ENCODE measurements at places on chromosomes 13 and 19.

GRCh38 chr13:79749984-79750551, 269.1 kb downstream of the NDFIP2 start:
- DNase-seq = peak; percentile 30

DNA sequence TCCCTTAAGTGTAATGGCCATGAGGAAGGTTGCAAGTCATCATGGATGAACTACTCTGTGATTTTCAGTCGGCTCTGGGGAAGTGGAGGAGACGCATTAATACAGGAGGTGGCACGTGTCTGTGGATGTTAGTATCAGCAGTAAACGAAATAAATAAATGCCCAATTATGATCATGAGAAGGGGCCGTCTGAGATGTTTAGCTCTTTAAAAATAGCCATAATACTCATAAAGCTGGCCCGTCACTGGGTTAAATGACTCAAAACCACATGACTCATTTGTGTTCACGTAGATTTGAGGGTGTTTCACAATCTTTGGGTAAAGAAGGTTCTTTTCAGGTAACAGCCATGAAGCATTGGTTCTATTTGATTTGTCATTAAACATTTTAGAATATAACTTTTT, 620.6 kb downstream of the GPC6 start:
- no peak for DNase-seq

- no peak for DNase-seq
Observed at GRCh38 chr13:30373727-30374126, 48.6 kb upstream of the UBE2L5 start.

DNA sequence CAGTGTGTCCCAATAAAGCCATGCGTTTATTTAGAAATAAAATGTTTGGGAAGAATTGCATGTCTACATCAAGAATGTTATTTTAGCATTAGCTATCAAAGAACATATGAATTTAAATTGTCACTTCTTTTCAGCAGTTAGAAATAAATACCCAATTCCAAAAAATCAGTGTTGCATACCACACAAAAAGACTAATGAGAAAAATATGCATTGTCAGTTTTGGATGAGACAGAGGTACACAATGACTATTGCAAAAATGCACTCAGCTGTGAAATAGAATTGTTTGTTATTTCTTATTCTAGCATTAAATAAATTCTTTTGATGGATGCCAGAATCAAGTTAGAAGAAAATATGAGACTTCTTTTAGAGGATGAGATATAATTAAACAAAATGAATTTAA, 833.9 kb downstream of the SLITRK1 start:
- DNase-seq = no peak

- DNase-seq = no peak
Observed at GRCh38 chr19:36986131-36986530, 70.0 kb downstream of the ZNF568 start.

DNA sequence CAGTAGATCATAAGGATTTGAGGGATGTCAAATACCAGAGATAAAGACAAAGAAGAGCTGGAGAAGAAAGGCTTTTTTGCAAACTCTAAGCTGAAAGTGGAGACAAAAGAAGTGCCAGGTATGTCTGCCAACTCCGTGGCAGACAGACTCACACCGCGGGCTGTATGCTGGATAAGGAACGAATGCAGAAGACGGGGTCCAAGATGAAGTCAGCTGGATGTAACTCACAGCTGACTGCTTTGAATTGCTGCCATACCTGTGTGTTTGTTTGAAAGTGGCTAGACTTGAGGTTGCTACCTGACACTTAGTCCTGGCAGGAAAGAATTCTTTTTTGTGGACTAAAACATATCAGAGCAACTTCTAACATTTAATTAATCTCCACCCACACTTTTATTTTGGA, 398.8 kb downstream of the DLEU7 start:
- no peak for DNase-seq

DNA sequence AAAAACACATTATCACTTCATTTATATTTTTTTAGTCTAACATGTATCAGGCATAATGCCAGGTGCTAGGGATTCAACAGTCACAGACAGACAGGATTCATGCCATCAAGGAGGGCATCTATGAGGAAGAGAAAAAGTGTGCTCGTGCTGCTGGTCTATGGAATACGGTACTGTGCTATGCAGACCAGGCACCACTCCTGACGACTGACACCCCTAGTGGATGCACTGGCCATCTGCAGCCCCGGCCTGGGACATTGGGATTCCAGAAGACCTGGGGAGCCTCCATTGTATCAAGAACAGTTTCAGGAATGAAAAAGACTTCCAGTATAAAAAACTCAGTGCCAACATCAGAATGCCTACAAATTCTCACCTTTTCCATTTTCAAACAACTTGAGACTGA, 94.0 kb downstream of the KLF12 start:
- peak; percentile 87 for DNase-seq

DNA sequence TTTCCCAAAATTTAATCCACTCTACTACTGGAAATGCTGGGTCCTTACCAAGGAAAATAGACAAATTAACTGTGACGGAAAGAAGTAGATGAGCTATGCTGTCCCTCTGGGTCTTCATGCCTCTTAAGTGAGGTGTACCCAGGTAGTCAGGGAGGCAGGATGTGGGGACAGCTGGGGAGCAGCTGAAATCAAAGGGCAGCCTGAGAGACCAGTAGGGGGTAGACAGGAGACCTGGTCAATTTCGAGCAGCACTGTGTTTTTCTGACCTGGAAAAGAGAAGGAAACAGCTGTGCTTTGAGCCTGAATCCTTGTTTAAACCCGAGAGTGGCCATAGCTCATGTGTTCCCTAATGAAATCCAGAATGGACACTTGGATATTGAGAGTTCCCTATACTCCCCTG, 587.3 kb downstream of the EFNB2 start:
- no peak for DNase-seq

GRCh38 chr13:24083141-24083540, 77.4 kb upstream of the SPATA13 start:
- no peak for DNase-seq

GRCh38 chr13:108426893-108427292, 157.4 kb downstream of the TNFSF13B start:
- no peak for DNase-seq

- peak; percentile 96 for DNase-seq
Observed at GRCh38 chr19:50204811-50205675, 1.6 kb downstream of the MYH14 start.

- DNase-seq = no peak
Observed at GRCh38 chr19:29662604-29663404, 2.5 kb upstream of the PLEKHF1 start.

DNA sequence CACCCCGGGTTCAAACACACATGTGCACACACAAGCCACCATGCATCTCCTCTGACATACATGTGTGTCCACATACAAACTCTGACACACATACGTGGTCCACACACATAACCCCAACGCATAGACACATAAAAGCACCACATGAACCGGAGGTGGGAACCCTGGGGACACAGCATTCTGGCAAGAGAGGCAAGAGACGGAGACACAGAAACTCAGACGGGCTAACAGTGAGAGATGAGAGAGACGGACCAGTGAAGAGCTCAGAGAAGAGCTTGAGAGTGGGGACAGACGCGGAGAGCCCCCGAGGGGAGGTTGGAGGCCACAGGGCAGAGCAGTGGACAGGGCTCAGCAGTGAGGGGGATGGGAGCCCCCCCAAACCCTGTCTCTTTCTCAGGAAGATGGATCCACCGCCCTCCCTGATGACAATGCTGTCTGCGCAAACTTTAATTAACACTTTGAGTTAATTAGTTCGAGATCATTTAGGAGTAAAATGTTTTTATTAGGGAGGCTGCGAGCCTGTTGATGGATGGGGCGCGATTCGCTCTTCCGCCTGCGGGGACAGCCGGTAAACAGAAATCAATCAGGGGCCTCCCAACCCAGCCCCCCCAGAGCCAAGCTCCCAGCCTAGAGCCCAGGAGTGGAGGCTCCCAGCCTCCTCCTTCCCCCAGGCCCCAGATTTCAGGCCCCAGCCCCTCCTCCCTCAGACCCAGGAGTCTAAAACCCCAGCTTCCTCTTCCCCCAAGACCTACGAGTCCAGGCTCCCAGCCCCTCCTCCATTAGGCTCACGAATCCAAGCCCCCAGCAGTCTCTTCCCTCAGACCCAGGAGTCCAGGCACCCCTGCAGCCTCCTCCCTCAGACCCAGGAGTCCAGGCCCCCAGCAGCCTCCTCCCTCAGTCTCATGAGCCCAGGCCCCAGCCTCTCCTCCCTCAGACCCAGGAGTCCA, 9.5 kb upstream of the ERFL start:
- no peak for DNase-seq

GRCh38 chr19:57192993-57193392, 1.7 kb downstream of the ZNF264 start:
- no peak for DNase-seq

DNA sequence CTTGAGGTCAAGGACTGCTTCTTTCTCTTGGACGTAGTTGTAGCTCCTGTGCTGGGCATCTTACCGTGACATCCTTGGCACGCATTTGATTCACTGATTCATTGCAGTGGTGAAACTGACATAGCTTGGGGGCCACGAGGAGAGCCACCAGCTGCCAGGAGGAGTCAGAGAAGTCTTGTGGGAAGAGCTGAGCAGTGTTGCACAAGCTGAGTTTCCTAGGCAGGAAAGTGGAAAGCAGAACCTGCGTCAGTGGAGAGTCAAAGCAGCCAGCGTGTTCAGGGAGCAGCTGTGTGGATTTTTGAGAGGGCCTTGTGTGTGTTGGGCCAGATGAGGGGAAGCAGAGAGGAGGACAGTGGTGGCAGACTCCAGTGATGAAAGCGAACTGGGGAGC, 5.3 kb upstream of the GPR183 start:
- no peak for DNase-seq

- DNase-seq = no peak
Observed at GRCh38 chr13:60369242-60369641, 27.8 kb upstream of the TDRD3 start.

DNA sequence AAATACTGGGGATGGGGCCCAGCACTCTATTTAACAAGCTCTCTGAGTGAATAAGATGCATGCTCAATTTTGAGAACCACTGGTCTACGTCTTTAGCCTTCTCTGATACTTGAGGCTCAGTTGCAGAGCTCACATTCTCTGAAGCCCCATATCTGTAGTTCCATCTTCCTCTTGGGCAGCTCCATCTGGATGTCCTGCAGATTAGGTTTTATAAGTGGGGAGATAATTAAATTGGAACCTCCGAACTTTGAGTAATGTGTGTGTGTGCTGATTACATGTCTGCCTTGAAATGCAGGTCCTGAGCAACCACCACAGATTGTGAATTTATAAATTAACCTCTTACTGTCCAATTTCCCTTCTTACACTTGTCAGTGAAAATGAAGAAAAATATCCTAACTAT, 7.2 kb upstream of the RASL11A start:
- DNase-seq = no peak

DNA sequence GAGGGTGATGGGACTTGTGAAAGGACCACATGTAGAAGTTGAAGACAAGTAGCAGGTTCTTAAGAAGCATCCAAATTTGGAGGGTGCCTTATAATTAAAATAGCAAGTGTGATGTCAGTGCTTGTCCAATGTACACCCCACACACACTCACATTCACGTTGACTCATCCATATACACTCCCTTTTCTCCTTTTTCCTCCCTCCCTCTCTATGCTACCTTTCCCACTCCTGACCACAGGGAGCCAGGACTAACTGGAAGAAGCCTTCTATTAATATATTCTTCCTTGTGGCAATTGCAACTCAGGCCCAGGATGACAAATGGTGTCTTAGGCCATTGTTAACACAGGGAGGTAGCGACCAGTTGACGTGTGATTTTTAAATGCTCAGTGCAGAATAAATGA, 16.3 kb upstream of the GPR183 start:
- DNase-seq = no peak

- no peak for DNase-seq
Observed at GRCh38 chr13:20247963-20248362, 15.8 kb upstream of the GJB6 start.

DNA sequence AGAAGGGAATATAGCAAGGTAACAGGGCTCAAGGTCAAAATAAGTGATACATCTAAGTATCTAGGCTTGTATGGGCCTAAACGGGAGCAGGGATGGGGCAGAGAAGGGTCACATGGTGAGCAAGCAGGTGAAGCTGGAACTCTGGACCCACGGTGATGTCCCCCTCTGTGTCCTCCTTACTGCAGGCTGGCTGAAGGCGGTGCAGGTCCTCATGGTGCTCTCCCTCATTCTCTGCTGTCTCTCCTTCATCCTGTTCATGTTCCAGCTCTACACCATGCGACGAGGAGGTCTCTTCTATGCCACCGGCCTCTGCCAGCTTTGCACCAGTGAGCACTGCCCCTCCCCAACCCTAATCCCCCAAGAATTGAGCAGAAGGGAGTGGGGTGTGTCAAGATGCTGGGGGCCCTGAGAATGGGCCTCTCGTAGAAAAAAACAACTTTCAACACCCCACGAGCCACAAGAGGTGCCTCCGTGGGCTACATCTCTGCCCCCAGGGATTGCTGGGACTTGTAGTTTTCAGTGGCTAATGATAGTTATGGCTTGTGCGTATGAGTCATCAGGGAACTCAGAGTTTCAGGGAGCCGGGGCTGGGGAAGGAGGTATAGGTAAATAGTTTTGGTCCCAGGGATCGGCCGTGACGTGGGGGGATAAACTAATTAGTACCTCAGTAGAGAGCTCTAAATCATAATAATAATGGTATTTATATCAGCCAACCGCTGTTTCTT, 4.0 kb downstream of the EMP3 start:
- peak; percentile 39 for DNase-seq

DNA sequence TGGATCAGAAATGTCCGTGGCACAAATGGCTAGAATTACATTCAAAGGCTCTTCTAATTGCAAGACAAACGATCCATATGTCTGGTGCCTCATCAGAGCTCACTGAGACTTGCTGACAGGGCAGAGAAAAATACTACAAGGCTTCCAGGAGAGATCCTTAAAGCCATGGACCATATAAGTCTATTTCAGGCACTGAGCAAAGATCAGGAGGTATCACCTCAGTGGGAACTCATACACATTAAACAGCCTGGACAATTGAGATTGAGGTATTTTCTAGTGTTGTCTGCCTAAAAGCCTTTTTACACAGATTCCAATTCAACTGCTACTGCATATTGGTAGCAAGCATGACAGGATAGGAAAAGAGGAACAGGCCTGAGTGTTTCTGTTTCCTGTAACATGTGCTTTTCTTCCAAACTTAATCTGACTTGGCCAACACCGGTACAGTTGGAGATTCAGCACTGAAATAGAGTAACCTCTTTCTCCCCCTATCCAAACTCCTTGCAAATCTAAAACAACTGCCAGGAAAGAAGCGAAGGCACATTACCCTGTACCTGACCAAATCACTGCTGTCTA, 65.9 kb downstream of the SERP2 start:
- no peak for DNase-seq
